ENCODE measurements at places on chromosomes 3 and 15.

- DNase-seq: no peak
Observed at GRCh38 chr3:166986000-166986399, 394.1 kb downstream of the ZBBX start.

- peak; percentile 44 for DNase-seq
Observed at GRCh38 chr3:4976109-4976508, 3.1 kb upstream of the BHLHE40 start.

GRCh38 chr15:51229907-51230330 lies 108.5 kb downstream of the CYP19A1 start:
- no peak for DNase-seq

DNA sequence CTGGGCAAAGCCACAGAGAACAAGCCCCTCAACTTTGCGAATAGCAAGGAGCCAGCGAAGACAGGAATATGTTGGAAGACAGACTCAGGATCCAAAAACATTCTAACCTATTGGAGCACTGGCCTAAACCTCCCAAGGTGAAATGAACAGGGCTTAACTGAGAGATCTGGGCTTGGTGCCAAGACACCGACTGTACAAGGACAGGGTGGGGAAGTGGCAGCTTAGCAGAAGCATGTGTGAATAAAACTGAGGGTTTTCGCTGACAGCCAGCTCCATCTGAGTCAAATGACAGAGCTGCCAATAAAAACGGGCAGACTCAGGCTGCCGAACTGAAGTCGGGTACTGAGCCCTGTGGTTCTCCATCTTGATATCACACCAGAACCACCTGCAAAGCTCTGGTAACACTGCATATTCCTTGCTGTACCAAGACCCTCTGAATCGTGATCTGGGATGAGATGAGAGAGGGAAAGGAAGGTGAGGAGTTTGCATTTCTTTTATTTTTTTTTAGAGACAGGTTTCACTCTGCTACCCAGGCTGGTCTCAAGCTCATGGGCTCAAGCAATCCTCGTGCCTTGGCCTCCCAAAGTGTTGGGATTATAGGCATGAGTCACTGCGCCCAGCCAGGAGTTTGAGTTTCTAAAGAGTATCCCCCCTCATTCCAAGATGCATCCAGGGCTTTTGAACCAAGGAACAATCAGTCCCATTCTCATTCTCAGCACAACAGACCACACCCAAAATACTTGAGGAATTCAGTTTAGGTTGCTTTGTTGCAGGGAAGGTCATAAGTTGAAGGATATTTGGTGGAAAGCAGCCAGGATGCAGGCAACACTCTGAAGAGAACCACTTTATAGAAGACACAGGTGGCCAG lies 6.0 kb upstream of the PLCB2 start:
- DNase-seq: no peak

GRCh38 chr3:105364128-105364527 lies 2.6 kb upstream of the ALCAM start:
- no peak for DNase-seq

DNA sequence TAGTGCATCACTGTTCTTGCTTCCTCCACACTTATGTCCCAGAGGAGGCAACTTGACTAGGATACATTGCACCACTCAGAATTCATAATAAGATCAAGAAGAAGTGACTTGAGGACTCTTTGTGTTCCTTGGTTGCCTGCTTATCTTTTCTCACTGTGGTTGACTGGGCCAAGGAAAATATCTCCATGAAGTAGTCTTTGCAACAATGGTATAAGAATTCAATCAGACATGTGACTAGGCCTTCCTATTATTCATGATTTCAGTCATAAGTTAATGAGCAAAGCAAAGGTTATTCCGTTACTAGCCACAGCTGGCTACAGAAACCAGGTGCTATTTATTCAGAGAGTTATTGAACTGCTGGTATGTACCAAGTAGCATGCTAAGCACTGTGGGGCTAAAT lies 359.3 kb downstream of the RORA start:
- no peak for DNase-seq

DNA sequence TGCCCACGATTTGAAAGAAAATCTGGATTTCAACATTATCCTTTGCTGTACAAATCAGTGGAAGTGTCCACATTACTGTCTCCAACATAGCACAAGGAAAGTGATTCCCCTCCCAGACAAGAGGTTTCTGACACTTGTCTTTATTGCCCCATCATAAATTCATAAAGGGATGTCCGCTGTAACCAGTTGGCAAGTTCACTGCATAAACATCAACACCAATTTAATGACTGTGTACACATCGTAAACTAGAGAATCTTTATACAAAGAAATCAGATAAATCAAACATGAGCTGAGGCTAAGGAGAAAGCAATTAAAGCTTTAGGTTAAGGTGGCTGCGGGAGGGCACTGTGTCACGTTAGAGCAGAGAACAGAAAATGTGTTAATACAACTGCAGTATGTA lies 129.8 kb downstream of the MEIS2 start:
- DNase-seq: no peak

DNA sequence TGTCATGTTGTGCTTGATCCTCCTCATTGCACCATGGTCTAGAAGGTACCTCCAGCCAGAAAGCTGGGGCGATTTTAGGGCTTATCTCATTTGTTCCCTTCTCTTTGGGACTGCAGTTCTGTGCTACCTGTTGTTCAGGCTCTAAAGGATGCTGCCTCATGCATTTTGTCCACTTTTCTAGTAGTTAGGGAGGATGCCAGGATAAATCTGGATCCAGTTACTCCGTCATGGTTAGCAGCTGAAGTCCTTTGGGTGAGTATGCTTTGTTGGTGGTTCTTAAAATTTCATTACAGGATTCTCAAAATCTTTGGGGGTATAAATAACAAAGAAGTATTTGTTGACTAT lies 8.9 kb downstream of the AKAP13 start:
- DNase-seq: no peak

GRCh38 chr3:111690242-111690641 lies 95.1 kb upstream of the ZBED2 start:
- no peak for DNase-seq

DNA sequence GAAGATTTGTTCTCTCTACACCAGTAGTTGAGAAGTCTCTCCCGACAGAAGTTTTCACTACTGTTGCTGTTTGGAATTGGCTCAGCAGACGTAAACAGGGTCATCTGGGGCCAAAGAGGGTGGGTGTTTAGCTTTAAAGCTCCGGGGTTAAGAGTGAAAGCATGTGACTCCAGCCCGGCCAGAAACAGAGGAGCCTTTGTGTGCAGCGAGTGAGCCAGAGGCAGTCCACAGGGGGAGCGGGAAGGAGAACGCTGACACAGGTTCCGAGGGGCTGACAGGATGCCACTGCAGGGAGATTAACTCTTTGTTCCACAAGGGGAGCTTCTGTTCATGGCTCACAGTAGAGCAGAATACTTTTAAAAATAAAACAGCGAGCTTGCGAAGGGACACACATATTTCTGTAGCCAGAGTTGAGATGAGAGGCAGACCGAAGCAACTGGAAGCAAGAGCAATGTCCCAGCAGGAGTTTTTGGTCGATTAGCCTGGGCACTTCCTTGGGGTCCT lies 26.9 kb downstream of the BMF start:
- no peak for DNase-seq

- DNase-seq: no peak
Observed at GRCh38 chr15:80459818-80460217, 55.6 kb downstream of the ARNT2 start.

DNA sequence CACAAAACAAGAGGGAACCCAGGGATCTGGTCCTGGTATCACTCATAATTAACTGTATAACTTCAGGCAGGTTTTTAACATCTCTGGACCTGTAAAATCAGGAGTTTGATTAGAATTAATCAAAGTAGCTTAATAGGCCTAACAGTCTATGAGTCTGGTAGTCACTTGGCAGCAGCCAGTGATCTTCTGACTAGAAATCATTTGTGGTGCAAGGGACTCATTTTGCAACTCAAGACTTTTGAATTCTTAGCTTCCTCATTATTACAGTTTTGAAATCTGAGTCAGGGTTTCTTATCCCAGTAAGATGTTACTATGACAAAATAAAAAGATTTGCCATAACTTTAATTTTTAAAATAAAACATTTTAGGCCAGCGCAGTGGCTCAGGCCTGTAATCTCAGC lies 70.8 kb downstream of the TMCC1 start:
- no peak for DNase-seq

DNA sequence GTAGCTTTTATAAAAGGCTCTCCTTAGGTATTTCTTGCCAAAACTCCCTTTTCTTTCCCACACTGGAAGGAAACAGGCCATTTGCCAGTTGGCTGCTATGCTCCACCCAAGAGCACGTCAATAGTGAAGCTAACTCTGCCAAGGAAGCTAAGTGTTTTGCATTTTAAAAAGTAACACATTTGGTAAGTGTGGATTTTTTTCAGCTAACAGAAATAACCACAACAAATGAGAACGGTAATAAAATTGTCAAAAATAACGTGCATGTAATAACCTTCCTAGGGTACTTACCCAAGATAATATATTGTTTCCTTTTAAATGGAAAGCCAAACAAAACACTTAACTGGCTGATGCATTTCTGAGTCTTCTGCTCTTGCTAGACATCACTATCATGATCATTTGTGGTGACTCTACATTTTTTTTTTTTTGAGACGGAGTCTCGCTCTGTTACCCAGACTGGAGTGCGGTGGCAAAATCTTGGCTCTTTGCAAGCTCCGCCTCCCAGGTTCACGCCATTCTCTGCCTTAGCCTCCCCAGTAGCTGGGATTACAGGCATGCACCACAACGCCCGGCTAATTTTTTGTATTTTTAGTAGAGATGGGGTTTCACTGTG lies 4.6 kb downstream of the DPP8 start:
- no peak for DNase-seq

DNA sequence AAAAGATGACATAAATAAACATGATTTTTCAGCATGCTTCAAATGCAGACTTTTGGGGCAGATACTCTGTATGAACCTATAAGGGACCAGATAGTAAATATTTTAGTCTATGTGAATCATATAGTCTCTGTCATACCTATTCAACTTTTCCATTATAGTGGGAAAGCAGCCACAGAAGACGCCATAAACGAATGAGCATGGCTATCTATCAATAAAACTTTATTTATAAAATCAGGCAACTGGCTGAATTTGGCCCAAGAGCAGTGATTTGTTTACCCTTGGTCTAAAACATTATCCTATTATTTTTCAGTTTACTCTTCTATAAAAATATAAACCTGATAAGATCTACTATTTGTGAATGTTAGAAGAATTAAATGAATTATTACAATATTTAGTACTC lies 25.9 kb upstream of the VEPH1 start:
- DNase-seq: no peak

DNA sequence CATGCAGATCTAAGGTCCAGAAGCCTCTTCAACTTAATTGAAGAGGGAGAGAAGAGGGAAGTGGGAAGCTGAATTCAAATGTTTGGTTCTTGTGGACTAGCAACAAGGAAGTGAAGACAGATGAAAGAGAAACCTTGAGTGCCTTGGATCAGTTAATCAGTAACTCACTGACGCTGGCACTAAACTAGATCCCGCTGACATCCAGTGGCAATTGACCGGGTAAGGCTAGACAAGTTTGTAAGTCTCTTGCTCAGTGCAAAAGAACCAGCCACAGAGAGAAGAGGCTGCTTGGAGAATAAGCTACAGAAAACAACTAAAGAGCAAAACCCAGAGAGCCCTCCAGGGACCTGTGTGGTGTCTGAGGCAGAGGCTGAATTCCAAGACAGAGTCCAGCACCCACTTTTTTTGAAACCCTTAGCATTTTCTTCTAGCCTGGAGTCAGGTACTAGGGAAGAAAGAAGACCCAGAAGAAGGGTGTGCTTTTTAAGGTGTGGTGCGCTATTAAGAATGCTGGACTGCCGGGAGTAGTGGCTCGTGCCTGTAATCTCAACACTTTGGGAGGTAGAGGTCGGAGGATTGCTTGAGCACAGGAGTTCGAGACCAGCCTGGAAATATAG lies 6.9 kb downstream of the PLCH1 start:
- DNase-seq: no peak

DNA sequence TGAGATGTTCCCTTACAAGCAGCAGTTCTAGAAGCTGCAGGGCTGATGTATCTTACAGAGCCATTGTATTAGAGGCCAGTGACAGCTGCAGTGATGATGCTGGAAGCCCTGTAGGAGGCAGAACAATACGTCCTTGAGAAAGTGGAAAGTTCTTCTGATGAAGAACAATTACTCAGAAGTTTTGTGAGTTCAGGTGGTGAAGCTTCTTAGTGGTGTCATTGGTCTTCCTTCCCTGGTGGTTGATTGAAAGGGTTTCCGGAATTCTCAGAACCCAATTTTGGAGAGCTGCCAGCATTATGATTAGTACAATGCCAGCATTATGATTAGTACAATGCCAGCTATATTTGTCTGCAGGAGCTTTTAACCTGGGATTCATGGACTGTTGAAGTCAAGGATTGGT lies 356.4 kb downstream of the MFSD1 start:
- no peak for DNase-seq

DNA sequence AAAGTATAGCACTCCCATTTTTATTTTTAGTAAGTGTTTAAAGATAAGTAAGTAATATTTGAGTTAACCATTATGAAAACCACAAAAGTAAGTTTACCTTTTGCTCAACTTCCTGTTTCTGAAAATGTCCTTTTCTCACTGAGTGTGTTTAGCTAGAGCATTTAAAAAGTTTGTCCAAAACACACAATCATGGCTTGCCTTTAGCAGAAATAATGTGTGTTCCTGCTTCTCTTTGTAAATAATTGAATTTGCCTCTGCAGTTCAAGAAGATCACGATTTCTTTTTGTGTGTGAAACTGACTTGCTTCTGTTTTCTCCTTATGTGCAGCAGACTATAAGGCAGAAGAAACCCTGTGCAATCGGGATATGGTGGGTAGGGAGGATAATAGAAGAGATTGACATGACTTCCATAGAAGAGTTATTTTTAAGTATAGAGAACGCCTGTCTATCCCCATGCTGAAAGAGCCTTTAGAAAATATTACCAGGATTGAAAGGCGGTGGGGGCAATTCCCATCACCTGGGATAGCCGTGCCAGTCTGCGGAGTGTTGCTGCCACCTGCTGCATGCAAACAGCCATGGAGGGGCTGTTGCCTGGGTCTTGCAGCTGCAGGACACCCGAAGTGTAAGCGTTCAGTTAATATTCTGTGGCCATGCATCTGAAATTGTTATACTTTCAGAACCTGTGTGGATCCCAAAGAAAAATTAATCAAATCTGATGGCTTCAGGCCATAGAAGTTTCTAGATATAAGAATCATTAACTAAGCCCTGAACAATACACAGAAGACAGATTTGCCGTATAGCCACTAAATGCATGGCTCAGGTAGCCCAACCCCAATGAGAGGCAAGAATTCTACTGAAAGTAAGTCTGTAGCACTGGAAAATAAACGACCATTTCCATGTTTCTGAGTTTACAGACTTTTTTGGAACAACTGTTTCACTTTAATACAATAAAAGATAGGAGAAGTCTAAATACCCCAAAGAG lies 2.4 kb upstream of the CD96 start:
- DNase-seq: peak; percentile 8

GRCh38 chr3:128338536-128339330 lies 128.0 kb downstream of the DNAJB8 start:
- no peak for DNase-seq

- DNase-seq: no peak
Observed at GRCh38 chr15:97867870-97868269, 92.6 kb upstream of the ARRDC4 start.

DNA sequence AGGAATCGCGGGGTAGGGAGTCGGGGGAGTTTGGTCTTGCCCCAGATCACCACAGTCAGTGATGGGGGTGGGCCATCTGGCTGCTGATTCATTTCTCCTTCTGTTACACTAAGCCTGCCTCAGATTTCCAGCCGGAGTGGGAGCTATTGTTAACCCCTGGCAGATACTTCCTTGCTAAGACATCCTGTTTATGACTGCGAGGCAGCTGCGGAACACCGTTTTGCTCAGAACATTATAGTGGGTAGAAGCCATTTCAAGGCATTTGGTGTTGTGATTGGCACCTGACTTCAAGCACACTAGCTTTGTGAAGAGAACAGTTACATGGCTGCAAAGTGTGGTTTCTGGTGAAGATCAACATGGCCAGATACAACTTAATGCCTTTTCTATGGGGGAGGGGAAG lies 73.8 kb downstream of the FLNB start:
- DNase-seq: peak; percentile 49
